ENCODE measurements at places on chromosomes 5 and 9.
A peak's percentile ranks its signal among the peaks of the same experiment; 100 is the strongest.

GRCh38 chr9:129225815-129226214 lies 47.8 kb upstream of the IER5L start:
- peak; percentile 33 for DNase-seq

GRCh38 chr5:165616490-165617405 lies 2111.3 kb downstream of the MAT2B start:
- no peak for DNase-seq

- no peak for DNase-seq
Observed at GRCh38 chr5:10660720-10661387, 97.0 kb downstream of the ANKRD33B start.

- no peak for DNase-seq
Observed at GRCh38 chr9:94666364-94667099, 27.2 kb upstream of the FBP1 start.

- DNase-seq: peak; percentile 44
Observed at GRCh38 chr9:128818839-128819715, 777 bp downstream of the ENDOG start.

- no peak for DNase-seq
Observed at GRCh38 chr5:176413255-176413565, 3.1 kb downstream of the CLTB start.

DNA sequence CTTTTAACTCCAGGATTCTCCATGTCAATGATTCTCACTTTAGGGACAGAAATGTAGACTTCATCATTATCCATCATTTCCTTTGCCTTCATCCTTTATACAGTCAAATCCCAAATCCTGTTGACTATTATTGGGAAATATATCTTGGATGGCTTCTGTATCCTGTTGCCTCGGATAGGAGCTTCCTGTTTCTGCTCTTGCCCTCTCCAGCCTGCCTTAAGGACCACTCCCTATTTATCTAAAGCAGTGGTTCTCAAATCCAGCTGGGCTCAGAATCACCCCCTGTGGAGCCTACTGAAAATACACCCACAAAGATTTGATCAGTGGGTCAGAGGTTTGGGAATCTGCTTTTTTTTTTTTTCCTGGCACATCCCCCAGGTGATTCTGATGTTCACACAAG lies 8.5 kb downstream of the AFAP1L1 start:
- DNase-seq: no peak

- no peak for DNase-seq
Observed at GRCh38 chr5:51621156-51621555, 237.9 kb downstream of the ISL1 start.

GRCh38 chr5:95102687-95103086 lies 182.2 kb downstream of the MCTP1 start:
- DNase-seq: no peak

- DNase-seq: no peak
Observed at GRCh38 chr5:101679816-101680215, 616.3 kb downstream of the SLCO4C1 start.

GRCh38 chr9:73459817-73460216 lies 308.2 kb downstream of the ANXA1 start:
- DNase-seq: no peak

DNA sequence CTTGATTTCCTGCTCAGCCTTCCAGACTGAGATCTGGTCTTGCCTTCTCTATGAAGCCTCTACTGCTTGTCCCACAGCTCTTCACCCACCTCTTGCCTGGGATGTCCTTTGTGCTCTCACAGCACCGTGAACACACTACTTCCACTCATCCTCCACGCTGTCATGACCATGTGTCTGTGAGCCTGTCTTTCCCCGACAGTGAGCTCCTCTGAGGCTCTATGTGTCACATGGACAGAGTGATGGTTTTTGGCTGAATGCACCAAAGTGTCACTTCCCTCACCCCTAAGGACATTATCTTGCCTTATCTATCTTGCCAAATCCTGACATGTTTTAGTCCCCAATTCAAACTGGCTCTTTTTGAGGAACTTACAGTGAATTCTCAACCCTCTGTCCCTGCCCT lies 11.3 kb downstream of the PHYKPL start:
- no peak for DNase-seq

DNA sequence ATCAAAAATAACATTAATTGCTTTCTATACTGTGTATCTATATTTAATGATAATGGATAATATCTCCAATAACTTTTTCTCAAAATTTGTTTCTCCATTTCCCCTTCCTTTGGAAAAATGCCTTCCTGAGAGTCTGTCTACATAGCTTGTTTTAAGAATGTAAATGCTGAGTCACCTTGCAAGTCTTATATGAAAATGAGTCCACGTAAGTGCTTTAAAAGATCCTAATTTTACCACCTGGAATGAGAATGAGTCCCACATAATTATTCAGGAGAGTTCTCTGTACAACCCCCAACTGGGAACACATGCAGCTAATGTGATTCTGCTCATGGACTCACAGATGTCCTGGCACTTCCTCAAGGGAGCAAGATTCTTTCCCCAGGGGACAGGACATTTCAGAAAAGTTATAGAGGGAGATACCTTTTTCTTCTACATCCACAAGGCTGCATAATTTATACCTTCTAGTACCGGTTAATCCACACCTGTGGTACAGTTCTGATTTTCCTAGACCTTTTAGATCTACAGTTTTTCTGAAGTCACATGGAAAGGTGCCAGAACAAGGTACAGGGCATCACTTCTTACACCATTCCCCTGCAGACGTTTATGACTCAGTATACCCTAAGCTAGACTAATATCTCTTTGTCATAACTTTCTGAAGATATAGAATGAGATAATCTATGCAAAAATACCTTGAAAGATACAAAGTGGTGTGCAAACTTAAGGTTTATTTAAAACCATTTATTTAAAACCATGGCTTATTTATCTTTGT lies 314.1 kb downstream of the CETN3 start:
- no peak for DNase-seq

DNA sequence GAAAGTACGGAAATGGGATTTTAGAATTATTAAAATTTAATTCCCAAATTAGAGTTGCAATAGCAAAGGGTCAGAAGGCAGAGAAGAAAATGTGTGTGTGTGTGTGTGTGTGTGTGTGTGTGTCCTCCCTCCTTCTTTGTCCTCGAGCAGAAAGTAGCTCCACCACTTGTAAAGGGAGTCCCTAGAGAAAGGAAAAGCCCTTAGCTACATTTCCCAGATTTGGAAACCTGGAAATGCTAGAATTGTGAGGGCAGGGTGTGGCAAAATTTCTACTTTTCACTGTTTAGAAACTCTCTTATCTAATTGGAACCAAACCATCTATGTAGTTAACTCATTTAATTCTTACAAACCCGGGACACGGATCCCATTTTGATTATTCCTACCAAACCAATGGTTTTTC lies 33.2 kb upstream of the LIFR start:
- DNase-seq: no peak

DNA sequence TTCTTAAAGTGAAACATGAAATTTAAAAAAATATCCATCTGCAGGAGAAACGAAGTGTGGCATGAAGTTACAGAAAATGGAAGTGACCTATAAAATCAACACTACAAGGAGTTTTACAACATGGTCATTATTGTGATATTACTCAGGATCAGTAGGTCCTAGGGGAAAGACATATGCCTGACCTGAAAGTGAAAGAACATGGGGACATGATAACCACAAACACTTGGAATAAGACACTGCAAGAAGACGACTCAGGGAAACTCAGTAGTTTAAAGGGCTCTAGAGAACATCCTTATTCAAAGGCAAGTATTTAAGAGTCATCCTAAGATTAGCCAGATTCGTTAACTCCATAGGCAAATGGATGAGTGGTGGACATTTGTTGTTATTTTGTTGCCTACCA lies 19.9 kb upstream of the LPAR1 start:
- no peak for DNase-seq

- no peak for DNase-seq
Observed at GRCh38 chr5:149735066-149735465, 5.0 kb downstream of the PPARGC1B start.

DNA sequence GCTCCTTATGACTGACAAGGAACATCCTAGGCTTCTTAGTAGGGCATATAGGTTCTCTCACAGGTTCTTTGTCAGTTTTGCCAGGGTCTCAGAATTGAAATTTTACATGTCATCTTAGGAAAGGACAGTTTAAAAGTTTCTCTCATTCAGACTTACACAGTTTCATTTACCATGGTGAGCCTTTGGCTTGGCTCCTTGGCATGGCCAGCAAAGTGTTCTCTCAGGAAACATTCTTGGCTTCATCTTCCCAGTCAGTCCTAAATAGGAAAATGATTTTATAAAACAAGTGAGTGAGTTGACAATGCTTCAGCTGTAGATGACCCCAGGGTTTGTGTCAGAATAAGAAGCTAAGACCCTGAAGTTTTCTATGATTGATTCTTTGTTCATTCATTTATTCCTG lies 191.6 kb downstream of the PCSK5 start:
- DNase-seq: no peak

DNA sequence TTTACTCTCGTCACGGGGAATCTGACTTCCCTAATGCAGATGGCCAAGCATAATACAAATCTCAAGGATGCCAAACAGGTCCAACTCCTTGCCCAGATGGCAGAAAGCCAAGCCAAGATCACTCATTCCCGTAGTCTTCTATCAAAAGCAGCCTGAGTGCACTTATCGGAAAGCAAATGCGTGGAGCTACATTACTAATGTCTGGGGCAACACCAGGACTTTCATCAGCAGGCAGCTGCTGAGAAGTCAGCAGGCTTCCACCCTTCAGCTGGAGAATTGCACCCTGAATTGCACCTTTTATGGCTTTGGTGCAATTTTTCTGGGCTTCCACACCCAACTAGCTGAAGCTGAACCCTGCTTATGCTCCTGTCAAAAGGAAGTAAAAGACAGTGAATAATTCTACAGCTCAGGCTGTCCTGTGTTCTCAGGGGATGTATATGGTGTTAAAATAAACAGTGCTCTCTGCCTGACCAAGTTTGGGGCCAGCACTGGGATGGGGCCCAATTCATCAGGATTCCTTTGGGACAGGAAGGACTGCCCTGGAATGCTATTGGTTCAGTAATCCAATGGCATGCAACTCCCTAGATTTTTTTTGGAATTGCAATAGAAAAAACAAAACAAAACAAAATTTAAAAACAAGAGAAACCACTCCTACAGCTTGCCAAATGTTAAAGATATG lies 92.6 kb downstream of the DPYSL3 start:
- no peak for DNase-seq

GRCh38 chr5:130616161-130616560 lies 548.9 kb downstream of the HINT1 start:
- no peak for DNase-seq

- DNase-seq: no peak
Observed at GRCh38 chr5:448061-448765, 5.2 kb downstream of the EXOC3 start.

DNA sequence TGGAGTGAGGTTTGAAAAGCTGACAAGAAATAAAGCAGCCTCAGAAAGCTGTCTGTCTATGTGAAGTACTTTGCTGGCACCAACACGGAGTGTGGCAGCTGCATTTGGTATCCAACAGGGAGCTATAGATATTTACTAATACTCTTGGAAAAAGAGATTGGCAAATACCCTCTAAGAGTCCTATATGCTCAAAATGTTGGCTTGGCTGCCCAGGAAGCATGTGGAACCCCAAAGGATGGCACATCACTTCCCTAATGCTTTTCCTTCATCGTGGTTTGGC lies 398.3 kb downstream of the TLE4 start:
- no peak for DNase-seq

- no peak for DNase-seq
Observed at GRCh38 chr9:20662156-20662555, 21.9 kb upstream of the FOCAD start.

DNA sequence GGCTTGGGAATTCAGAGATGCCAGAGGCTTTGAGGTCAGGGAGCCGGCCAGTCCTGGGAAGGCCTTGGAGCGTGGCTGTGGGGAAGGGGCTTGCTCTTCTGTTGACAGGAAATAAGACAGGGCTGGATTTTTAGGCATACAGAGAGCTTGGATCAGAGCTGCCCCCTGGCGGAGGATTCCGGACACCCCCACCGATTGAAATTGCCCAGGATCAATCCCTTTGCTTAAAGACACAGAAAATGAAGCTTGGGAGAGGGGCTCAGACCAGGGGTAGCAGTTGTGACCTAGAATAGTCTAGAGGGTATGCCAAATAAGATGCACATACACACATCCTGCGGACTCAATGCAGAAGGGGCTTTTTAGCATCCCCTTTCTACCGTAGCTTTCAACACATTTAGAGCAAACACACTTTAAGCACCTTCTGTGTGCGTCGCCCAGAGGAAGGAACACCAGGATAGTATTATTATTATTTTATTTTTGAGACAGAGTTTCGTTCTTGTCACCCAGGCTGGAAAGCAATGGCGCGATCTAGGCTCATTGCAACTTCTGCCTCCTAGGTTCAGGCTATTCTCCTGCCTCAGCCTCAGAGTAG lies 1.7 kb upstream of the NTMT1 start:
- DNase-seq: peak; percentile 77

DNA sequence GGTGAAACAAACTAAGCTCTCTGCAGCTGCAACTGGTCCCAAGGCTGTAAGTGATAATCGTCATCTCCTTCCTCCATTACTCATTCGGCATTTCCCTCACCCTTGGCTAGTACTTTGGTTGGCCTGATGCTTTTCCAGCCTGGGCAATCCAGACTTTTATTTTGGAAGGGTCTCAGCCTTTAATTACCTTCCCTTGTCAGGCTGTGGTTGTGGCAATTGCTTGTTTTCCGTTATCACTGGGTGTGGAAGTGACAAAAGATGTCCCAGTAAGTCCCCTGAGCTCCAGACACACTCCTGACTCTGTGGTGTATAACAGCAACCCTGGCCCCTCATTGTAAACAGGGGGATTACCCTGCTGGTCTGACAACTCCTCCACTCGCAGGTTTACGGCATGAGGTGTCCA lies 6.3 kb upstream of the FAF2 start:
- no peak for DNase-seq

DNA sequence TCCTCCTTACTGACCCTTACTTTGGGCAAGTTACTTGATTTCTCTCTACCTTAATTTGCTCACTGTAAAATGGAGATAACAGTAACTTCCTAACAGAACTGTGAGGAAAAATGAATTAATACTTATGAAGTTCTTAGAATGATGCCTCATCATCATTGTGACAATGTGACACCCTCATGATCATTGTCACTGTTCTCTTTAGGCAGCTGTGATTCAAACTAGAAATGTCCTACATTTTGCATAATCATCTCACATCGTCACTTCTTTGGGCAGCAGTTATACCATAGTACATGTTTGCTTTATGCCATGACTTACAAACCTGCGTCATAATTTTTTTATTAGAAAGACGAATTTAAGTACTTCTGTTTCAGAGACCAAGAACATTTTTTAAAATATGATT lies 9.7 kb downstream of the SLC30A5 start:
- no peak for DNase-seq

- DNase-seq: no peak
Observed at GRCh38 chr5:167886196-167886595, 405.2 kb upstream of the WWC1 start.

- DNase-seq: no peak
Observed at GRCh38 chr5:91007780-91008402, 375.2 kb downstream of the ARRDC3 start.

GRCh38 chr5:173765029-173765644 lies 123.0 kb upstream of the CPEB4 start:
- no peak for DNase-seq

DNA sequence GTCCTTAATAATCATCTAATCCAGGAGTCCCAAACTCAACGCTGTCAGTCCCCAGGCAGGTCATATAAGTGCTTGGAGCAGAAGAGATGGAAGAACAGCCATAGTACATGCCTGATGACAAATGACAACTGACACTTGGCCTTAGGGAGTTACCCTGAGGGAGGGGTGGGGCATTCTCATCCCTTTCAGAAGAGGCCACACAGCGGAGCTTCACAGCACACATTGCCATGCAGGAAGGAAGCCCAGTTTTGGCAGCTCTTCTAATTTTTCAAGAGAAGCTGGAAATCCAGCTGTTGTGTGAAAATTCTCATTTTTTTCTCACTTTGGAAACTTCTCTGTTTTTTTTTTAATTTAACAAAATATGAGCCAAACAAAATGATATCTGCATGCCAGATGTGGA lies 89.0 kb downstream of the ASTN2 start:
- no peak for DNase-seq
